ENCODE measurements at places on chromosomes 5 and 9.

DNA sequence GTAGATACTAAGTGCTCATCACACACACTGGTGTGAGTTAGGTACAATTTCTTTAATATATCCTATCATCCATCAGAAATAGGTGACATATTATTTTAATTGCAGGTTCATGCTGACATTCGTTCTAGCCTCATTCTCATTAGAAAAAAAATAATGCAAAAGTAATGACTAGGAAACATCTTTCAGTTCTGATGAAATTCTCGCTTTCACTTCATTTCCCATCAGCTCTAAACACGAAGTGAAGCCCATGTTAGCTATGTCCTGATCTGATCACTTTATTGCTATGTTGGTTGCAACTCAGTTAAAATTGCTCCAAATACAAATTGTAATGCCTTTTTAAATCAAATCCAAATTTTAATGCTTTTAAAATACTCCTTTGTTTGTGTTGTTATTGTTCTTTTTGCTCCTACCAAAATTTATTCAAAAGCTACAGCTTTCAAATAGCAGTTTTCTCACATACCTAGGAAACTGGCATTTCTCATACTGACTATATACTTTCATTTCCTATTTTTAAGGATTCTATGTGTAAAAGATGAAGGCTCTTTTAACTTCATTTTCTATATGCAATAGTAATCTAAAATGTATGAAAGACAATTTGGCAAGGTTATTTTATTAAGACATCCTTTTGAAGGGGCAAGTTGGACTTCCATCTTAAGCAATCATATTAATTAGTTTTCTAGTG, 1237.8 kb upstream of the ACO1 start:
- DNase-seq, result no peak

GRCh38 chr5:127906562-127907204, 176.9 kb upstream of the SLC12A2 start:
- no peak for DNase-seq

DNA sequence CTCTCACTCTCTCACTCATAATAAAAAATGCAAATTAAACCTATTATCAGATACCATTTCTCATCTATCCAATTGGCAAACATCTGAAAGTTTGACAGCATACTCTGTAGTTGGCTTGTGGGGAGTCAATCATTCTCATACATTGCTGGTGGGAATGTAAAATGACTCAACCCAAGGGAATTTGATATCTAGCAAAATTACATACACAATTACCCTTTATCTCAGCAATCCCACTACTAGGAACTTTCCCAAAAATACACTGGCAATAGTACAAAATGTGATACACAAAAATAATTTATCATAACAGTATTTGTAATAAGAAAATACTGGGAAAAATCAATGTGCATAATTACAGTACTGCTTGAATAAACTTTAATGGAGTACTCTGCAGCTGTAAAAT, 731.3 kb downstream of the DTWD2 start:
- no peak for DNase-seq

DNA sequence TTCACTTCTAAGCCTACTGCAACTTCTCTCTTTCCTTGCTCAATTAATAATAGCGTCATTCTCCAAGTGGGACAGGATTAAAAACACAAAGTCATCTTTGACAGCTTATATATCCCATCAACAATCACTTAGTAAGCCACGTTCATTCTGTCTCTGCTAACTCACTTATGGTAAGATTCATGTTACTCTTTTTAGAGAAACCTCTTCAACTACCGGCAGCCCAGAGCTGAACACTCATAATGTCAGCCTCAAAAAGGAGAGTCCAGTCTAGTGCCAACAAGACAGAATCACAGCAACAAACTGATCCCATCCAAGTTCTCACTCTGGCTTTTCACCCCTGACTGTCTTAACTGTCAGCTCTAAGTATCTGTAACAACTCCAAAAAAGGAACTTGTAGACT, 196.0 kb downstream of the RAB3C start:
- no peak for DNase-seq

DNA sequence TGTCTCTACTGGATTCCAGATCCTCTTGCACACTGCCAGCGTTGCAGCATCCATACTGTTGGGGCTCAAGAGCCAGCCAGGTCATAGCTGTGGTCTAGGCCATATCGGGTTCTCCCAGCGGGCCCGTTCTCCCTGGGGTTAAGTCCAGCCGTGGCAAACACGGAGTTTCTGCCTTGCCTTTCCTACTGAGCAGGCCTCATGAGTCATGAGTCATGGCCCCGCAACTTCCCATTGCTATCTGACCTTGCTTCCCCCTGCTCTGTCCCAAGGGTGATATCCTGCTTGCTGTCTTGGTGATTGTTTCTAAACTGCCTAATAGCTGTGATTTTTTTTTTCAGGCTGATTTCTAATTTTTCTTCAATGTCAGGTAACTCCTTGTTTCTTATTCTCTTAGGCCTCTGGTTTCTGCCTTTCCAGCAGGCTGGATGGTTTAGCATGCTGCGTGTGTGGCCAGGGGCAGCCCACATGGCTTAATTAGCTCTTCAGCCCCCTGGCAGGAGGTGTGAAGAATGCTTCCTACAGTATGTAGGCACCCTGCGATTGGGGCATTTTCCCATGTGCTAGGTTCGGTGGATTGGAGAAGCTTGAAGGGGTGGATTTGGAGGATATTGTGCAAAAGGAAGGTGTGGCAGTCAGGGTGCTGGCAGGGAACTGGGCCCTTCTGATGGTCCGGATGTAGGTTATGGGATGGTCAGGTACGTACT, 18.7 kb downstream of the DAPK1 start:
- peak; percentile 37 for DNase-seq

GRCh38 chr5:32190095-32190494, 16.0 kb upstream of the GOLPH3 start:
- no peak for DNase-seq

GRCh38 chr5:5014586-5015235, 125.4 kb upstream of the ADAMTS16 start:
- no peak for DNase-seq

- DNase-seq, result no peak
These were observed 21.2 kb downstream of the TRIM14 start for GRCh38 chr9:98097836-98098235.

GRCh38 chr9:23555851-23556250, 270.2 kb downstream of the ELAVL2 start:
- no peak for DNase-seq

GRCh38 chr5:98977723-98978122, 48.9 kb upstream of the CHD1 start:
- DNase-seq, result peak; percentile 19

GRCh38 chr5:122192497-122193496, 63.5 kb downstream of the ZNF474 start:
- DNase-seq, result peak; percentile 62

GRCh38 chr9:38414040-38414723, 10.1 kb downstream of the IGFBPL1 start:
- DNase-seq, result no peak

DNA sequence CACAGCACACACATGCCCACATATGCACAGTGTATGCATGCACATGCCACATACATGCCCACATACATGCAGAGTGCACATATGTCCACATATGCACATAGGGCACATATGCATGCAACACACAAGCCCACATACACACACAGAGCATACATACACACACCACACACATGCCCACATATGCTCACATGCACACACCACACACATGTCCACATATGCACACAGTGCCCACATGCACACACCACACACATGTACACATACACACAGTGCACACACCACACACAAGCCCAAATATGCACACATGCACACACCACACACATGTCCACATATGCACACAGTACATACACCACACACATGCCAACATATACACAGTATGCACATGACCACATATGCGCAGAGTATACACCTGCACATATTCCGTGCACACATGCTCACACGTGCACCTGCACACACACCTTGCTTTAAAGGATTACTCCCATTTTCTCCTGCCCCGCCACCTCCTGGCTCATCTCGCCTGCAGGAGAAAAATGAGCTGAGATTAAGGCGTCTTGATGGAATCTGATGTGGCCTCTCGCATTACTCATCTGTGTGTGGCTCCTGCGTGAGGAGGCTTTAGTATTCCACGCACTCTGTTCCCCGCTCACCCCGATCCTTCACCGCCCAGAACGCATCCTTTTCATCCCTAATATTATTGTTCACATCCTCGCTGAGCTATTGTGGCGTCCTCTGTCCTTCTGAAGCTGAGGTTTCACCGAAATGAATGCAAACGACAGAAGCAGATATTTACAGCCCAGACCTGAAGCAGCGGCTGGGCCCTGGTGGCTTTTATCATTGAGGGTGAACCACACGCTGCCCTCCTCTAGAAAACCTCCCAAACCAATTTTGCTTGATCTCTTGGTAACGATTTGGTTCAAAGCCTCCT, 182.7 kb downstream of the OLFM1 start:
- DNase-seq, result no peak

DNA sequence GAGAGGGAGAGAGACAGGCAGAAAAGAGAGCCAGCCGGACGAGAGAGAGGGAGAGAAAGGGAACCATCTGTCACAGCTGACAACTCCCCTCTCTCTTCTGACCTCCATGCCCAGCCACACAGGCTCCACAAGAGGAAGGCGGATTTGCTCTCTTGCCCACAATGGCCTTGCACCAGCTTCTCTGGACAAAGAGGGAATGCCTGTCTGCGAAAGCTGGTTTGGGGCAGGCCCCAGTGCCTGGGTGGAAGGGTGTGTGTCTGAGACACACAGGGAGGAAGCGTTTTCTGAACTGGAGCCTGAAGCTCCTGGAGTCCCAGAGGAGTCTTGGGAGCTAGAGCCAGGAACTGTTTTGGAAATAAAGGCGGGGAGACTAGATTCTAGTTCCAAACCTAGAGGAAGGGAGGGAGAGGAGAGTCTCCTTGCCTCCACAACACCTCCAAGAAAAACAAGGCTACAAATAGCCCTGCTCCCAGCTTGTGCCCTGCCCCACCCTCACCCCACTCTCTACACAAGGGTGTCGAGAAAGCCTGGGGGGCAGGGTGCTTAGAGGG, 12.5 kb downstream of the C1QTNF2 start:
- no peak for DNase-seq

DNA sequence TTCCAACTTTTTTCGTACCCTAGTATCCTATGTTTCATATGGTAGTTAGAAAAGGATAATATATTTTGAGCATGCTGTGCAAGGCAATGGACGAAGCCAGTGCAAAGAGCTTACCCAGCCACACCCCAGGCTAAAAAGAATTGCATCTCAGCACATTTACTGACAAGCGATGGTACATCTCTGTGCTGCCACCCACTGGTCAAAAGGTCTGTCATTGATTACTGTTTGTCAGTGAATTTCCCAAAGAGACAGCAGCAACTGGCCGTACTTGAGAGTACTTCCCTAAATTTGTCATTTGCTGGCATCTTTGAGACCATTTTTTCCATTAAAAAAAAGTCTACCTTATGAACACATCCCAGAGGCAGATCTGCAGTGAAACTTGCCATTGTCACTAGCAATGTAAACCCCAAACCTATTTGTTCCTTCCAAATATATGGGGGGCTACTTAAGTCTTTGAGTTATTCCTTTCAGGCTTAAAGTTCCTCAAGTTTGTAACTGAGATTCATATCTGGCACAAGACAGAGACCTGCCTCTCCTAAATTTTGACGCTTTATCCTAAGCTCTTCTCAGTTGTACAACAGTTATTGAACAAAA, 184.3 kb downstream of the CTNND2 start:
- DNase-seq, result peak; percentile 73

- DNase-seq, result no peak
These were observed 10.8 kb upstream of the TTC39B start for GRCh38 chr9:15317836-15318235.

GRCh38 chr5:60504342-60504741, 195.6 kb downstream of the DEPDC1B start:
- no peak for DNase-seq

GRCh38 chr9:115747731-115748130, 405.9 kb upstream of the PAPPA start:
- DNase-seq, result no peak

DNA sequence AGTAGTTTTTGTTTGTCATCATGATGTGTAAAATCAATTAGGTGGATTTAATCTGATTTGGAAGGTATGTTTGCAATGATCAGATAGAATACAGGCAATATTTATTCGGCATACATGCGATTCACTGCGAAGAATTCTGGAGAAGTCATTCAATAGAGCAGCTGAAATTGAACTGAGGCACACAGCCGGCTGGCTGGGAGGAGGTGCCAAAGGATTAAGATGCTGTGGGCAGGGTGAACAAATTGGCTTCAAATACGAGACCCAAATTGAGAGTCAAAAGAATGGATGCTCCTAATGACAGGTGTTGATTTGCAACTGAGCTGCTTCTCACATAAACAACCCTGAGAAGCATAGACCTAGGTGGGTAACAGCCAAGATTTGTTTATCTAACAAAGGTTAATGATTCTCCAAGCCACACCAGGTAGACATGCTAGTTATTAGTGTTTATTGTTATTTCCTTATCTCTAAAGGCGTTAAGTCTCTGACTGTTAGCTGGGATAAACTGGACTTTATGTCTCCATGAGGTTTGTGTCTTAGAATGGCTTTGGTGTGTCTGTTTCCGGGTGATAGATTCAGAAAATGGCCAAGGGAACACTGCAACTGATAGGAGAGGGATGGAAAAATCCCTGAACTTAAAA, 55.3 kb upstream of the CLINT1 start:
- DNase-seq, result no peak

DNA sequence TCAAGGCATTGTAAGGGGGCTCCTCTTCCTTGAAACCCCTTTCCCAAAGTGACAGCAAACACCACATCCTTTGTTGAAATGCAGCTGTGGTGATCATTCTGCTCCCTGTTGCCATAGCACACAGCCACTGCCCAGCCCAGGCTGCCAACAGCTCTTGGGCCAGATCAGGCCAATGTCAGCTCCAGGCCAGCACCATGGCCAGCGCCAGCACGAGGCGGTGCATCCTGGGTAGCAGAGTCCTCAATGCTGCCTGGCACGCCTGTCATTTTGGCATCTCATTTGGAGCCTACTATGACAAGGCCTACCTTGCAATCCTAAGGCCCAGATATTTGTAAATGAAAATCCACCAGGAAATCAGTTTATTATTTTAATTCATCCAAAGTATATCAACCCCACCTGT, 390.6 kb downstream of the DNAH5 start:
- DNase-seq, result peak; percentile 36

DNA sequence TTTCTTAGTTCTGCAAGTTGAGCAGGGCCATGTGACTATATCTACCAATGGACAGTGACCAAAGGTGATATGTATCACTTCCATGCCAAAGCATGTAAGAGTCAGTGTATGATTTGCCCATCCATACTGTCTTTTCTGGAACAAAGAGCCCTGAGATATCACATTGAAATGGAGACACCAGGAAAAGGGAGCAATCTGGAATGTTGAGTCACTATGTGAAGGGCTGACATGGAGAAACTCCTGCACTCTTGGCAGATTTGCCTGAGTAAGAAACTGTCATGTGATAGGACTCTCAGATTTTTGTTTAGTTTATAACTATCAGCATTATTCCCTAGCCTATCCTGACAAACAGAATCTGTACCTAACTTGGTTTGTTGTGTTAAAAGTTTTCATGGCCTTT, 29.8 kb upstream of the TMEM161B start:
- DNase-seq, result no peak

DNA sequence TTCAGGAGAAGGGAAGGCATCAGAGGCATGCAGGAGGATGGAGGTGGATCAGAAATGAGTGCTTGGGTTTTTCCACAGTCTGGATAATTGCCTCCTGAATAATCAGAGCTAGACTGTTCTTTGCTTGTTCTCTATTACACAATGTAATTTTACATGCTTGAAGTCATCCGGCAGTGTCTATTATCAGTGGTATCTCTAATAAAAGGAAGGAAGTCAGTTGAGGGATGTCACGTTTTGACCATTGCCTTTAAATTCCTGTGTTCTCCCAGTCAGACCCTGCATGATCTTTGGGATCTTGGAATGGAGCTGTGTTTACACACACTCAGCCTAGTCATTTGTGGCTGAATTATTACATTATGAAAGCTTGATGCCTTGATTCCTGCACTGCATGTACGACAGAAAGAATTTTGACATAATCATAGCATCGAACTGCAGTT, 91.0 kb downstream of the PDE8B start:
- DNase-seq, result no peak

All from Calu3 (cell line).